ENCODE measurements at places on chromosomes 2 and 18. TPM values are rescaled to one million over a fixed set of nuclear protein-coding genes. Genes with fewer than 3 reads are reported as not detected.

OTOS gene
- not detected for total RNA-seq

RAD51AP2 gene
- total RNA-seq: not detected

C1QL2 gene
- total RNA-seq: not detected

FEV gene
- not detected for total RNA-seq

ECEL1 gene
- not detected for total RNA-seq

PLEKHH2 gene
- total RNA-seq: 2.3 TPM

FAM237A gene
- total RNA-seq: not detected

ANTXR1 gene
- under 0.01 TPM for total RNA-seq

SLC9A4 gene
- total RNA-seq: under 0.01 TPM

MC2R gene
- under 0.01 TPM for total RNA-seq

MAPK4 gene
- total RNA-seq: not detected

GTF2A1L gene
- not detected for total RNA-seq

CSRNP3 gene
- total RNA-seq: under 0.01 TPM

SULT1C3 gene
- total RNA-seq: not detected

ATIC gene
- total RNA-seq: 12.0 TPM

WDPCP gene
- 14.5 TPM for total RNA-seq

CXCR1 gene
- total RNA-seq: 0.10 TPM

TXNDC2 gene
- total RNA-seq: 0.10 TPM

IFIH1 gene
- total RNA-seq: 78.0 TPM
